NCI-H1105 treated with DMSO at 0.1 percent for 48 hours (cell line): ENCODE measurements at places on chromosomes 1 and 21.

DNA sequence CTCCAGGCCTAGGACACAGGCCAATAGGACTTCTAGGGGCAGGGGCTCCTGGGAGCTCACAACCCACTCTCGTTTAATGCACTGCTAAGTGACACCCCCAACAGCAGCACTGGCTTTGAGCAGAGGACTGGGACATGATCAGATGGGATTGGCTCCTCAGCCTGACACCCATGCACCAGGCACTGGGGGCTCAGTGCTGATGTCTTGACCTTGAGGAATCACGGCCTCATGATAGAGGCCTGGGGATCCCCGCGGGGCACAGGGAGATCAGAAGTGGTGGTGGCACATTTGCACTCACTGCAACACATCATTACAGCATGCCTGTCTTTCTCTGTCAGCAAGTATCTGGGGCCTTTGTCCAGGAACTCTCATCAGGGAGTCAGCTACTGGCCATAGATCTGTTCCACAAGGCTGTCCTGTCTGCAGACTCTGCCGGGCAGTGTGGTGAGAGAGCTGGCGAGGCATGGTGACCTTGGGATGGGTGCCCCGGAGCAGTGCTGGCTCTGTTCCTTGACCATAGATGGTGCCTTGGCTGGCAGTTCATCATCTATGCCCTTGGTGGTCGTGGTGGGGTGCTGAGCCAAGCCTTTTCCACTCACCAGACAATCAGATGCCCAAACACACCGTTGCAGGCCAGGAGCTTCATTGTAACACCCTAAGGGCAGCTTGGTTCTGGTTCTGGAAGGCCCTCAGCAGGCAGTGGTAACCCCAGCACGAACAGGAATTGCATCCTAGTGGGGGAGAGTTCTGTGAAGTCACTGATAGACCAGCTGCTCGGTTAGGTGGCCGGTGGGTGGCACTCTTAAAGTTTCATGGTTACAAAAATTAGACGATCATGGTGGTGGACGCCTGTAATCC, 22.2 kb upstream of the PARP1 start:
- no peak for DNase-seq

GRCh38 chr1:59215766-59216291, 81.1 kb upstream of the FGGY start:
- DNase-seq = no peak

DNA sequence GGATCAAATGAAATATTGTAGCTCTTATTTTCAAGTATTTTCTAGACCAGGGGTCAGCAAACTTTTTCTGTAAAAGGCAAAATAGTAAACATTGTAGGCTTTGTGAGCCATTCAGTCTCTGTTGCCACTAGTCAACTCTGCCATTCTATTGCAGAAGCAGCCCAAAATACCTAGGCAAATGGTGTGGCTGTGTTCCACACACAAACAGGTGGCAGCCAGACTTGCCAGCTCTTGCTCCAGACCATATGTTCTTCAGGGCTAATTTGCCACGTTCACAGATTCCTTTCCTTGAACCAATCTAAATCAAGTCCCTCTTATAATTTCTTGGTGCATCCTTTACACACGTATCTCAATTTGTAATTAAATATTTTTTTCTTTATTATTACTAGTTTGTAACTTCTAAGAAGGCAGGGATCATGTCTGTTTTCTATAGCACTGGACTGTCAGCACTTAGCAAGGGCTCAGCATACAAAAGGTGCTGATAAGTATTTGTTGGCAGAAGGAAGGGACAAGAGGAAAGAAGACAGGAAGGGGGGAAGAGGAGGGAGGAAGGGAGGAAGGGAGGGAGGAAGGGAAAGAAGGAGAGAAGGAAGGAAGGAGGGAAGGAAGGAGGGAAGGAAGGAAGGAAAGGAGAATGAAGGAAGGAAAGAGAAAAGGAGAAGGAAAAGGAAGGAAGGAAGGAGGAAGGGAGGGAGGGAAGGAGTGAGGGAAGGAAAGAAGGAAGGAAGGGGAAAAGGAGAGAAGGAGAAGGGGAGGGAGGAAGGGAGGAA, 106.5 kb upstream of the EDEM3 start:
- DNase-seq = no peak

- DNase-seq = no peak
Observed at GRCh38 chr1:183920651-183921050, 115.7 kb downstream of the RGL1 start.

DNA sequence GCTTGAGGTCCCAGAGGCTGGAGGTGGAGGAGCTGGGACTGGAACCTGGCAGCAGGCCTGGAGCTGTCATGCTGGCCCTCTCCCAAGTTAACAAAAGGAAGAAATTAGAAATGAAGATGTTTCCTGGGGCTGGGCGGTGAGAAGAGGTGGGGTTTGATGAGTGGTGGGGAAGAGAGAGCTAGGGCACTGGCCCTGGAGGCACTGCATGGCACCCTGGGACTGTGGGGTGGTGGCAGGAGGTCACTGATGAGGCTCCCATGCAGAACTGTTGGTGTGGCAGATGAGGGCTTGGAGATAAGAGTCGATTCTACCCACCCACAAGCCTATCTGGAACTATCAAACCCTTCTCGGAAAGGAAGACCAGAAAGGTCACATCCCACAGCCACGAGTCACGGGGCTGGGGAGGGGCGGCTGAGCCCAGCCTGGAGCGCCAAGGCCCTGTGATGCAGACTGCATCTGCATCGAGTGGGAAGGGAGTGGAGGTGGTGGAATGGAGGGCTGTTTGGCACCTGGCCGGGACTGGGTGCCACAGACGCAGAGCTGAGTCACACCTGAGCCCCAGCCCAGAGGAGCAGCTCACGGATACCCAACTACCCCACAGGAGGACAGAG, 29.4 kb downstream of the MRPL37 start:
- no peak for DNase-seq

DNA sequence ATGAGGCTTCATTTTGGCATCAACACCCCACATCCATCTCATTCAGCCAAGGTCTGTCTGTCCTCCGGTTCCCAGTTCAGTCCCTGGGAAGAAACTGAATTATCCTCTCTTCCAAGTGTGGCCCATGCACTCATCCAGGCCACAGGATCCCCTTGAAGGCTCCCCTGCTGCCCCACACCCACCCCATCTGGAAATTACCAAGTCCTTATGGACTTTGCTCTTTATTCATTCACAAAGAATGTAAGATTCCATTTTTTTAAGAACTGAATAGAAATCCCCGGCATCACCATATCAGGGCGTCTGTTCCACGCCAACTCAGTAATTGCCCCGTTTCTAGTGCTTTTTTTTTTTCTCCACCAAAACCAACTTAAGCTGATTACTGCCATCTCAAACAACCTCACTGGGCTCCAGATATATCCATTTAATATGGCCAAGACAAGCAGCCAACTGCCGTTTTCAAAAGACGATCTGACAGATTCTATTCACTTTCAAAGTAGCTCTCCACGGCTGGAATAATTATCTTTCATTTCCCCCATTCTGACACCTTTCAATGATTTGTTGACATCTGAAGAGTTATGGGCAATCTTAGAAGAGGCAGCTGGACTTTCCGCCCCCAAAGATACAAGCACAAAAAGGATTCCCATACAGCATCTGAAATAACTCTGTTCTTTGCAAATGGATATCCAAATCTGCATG, 55.9 kb downstream of the OLIG1 start:
- DNase-seq = no peak

DNA sequence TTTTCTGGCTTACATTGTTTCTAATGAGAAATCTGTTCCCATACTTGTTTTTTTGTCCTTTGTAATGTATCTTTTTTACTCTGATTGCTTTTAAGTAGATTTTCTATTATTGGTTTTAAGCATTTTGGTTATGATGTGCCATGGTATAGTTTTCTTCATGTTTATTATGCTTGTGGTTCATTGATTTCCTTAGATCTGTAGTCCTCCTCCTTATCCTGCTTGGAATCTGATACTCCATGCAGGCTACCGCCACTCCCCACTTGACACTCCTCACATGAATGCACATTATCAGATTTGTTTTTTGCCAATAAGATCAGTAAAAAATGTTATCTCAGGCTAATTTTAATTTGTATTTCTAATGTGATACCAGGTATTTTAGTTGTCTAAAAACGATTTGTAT, 20.8 kb downstream of the UROD start:
- DNase-seq = no peak

- DNase-seq = no peak
Observed at GRCh38 chr1:172801771-172802322, 142.9 kb downstream of the FASLG start.

DNA sequence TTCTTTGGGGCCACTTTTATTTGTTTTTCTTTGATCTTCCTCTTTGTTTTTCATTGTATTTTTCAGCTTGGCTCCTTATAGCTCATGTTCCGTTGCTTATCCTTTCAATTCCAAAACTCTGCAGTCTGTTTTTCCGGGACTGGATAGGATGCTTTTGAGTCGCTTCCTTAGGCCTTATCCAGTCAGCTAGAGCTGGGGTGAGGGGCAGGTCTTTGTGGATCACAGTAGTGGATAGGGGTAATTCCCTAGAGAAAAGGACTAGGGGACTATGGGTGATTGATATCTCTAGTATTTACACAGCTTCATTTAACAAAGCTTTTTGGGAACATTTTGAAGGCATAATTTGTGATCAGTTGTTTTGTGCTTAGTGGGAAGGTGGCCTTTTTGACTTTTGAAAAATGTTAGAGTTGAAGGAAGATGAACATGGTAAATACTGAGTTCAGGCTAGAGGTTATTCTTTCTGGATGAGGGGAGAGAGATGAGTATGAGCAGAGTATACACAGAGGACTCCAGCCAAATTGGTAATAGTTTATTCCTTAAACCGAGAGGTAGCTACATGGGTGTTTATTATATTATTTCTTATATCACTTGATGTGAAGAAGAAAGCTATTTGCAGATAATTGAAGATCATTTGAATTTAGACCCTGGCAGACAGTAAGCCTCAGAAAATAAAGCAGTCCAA, 22.5 kb downstream of the CEP350 start:
- DNase-seq = no peak

DNA sequence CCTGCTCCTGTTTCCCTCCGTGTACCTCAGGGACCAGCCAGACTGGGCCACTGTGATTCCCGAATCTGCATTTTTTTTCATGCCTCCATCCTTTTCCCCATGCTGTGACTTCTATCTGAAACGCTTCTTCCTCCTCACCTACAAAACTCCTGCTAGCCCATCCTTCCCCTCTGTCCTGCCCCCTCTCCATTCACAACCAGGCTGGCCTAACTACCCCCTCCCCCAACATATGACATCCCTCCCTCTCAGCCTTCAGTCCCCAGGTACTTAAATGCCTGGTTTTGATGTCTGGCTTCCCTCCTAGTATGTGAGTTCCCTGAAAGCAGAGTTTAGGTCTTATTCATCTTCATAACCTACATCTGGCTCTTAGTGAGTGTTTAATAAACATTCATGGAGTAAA, 82.7 kb downstream of the TAS1R2 start:
- no peak for DNase-seq

- no peak for DNase-seq
Observed at GRCh38 chr1:205769641-205770365, 5.5 kb downstream of the RAB29 start.

DNA sequence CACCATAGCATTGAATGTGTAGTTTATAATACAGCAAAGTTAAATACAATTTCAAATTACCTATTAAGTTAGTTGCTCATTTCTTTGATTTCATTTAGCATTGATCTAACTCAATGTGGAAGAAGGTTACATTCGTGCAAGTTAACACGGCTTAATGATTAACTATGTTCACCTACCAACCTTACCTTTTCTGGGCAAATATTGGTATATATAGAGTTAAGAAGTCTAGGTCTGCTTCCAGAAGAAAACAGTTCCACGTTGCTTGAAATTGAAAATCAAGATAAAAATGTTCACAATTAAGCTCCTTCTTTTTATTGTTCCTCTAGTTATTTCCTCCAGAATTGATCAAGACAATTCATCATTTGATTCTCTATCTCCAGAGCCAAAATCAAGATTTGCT, at the start of gene ANGPTL3:
TSS of gene ANGPTL3 (plus strand) at position 240 of the 400 bp plus-strand sequence. CDS start at position 287, 47 bp downstream.
- DNase-seq = no peak

GRCh38 chr1:199310708-199311107, 671.9 kb downstream of the PTPRC start:
- no peak for DNase-seq

DNA sequence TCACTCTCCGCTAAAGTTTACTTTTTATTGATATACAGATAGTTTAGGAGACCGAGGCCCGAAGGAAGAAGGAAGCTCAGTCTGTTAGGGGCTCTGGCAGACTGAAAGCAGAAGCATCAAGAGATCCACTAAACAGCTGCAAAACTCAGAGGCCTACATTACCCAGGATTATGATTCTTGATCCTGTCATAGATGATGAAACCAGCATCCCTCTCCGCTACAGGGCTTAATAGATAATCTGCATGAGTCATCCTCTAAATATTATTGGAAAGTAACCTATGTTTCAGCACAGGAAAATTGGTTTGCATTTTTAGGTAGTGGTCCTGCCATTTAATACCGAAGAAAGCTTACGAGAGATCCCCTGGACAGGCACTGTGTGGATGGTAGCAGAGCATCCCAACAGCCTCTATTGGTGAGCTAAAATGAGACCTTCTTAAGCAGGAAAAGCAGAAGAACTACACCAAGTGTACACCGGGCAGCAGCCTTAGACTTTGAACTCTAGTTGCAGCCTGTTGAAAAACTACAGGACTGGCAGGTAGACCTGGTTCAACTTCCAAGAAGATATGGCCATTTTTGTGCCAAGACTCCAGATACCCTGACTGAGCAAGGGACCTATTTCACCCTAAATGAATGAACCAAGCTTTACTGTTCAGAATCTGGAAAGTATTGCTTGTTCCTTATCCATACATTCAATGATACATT, 6.8 kb downstream of the CASQ2 start:
- DNase-seq = no peak

DNA sequence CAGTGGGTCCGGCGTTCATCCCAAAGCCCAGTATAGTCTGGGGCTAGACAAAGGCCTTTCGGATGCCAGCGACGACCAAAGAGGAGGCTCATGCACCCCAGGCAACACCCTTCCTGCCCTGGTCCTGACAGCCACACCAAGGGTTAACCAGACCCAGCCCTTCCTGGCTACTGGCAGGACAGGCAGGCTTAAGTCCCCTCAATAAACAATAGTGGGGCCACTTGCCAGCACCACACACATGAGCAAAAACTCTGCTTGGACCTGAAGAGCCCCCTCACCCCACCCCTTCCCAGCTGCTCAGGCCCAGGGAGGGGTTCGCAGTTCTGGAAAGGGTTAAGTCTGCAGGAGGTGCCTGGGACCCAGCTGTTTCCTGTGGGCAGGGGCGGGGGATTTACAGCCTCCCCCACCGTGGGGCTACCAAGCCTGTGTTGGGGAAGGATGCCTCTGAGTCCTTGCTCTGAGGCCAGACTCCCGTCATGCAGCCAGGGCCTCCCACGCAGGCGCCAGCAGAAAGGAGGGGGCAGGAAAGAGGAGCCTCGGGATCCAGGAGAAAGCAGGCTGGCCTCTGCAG, 18.2 kb downstream of the PHLDA3 start:
- no peak for DNase-seq
